ENCODE measurements at places on chromosomes 1 and 21.
A peak's percentile ranks its signal among the peaks of the same experiment; 100 is the strongest.

- DNase-seq, result no peak
These were observed 34.0 kb downstream of the MACF1 start for GRCh38 chr1:39238476-39238875.

DNA sequence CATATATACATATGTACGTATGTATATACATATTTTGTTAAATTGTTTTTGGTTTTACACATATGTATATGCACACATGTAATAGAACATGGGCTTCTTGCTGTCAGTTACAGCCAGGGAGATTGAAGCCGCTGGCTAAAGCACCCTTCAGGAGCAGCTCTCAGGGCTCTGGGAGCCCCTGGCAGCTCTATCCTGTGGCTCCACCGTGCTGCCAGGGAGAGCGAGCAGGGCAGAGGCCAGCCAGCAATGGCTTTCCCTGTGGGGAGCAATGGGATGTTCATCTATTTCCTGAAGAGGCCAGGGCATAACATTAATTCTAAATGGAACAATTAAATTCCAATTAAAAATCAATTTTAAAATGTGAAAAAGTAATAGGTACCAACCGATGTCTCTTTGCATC is 102.9 kb downstream of the PSMG1 start:
- DNase-seq, result no peak

- DNase-seq, result peak; percentile 32
These were observed 26.3 kb upstream of the BCAR3 start for GRCh38 chr1:93707956-93708355.

DNA sequence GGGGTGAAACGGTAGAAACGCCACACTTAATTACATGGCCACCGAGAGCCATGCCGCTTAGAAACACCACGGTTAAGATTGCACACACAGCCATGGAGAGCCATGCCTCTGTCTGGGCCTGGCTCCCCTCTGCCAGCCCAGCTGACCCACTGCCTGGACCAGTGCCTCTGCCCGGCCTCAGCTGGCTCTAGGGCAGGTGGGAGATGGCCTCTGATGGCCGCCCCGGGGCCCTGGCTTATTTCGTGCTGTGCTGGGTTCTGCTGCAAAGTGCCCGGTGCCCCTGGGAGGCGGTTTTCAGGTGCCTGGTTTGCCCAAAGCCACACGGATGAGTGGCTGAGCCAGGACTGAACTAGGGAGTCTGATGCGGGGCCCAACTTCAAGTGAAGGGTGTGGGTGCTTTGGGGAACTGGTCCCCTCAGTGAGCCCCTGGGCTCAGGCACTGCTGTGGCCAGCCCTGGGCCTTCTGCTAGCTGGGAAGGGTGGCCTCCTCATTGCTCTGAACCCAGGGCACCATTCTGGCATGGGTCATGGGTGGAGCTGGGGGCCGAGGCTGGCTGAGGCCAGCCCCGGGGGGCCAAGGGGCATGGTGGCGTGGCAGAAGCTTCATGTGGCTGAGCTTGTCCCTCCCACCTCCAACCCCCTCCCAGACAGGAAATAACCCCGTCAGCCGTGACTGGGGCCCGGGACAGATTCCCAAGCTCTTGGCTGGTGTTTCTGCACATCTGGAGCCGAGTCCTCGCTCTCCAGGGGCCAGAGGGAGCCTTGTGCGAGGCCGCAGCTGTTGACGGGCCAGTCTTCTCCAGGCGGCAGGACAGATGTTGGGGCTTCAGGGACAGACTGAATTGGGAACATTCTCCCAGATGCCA is 1.9 kb upstream of the GPR153 start:
- DNase-seq, result no peak

DNA sequence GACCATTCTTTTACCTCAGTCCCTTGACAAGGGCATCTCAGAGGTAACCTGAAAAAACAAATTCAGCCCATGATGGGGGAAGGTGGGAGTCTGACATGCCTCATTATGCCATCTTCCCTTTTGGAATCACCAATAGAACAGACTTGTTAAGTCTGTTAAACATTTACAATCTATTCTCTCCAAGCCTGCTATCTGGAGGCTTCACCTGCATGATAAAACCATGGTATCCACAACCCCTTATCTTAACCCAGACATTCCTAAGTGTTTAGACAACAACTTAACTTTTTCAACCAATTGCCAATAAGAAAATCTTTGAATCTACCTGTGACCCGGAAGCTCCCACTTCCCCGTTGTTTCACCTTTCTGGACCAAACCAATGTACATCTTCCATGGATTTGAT is 233.0 kb upstream of the CACYBP start:
- DNase-seq, result no peak

DNA sequence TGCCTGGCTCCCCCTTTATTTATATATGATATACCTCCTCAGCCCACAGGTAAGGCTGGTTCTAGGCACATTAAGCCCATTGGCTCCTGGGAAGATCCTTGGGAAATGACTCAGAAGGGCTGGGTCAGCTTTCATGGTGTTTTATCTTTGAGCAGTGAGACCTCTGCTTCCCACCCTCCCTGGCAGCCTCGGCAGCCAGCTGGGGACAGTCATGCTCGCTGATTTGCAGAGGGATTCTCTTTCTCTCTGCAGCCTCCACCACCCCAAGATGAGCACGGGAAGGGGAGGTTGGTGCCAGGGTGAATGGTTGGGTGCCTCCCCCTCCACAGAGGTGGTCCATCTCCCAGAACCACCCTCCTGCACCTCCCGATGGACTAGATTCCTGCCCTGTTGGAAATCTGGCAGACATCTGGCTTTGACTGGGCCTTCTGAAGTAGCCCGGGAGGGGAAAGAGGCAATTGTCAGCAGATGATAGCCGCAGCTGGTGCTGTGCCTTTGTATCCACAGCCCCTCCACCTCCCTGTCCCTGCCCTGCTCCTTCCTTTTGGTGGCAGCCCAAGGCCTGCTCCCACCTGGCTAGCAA is 24.6 kb downstream of the IER5 start:
- DNase-seq, result no peak

DNA sequence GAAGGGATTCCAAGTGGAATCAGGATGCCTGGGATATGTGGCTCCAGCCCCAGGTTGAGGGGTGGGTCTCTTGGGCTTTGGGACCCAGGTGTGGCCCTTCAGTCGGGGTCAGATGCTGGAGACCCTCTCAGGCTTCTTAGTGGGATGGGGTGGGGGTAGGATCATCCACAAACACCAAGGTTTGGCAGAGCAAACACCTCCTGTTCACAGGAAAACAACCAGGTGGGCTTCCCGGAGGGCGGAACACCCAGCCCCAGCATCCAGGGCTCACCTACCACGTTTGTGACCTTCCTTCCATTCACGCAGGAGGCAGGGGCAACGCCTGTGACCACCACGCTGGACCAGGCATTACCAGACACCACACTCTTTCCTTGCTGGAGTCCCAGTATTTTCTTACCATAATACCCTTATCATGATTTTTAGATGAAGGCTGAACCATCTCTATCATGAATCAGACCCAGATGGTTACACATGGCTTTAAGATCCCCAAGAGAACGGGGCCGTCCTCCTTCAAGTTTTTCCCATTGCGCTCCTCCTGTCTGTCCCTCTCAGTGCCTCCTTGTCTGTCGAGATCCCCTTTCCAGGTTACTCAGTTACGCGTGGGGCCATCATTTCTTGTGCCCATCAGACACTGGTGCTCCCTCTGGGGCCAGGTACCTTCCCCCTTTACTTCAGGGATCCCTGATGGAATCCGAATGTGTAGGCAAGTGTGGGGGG is 428.2 kb downstream of the NPHP4 start:
- DNase-seq, result no peak

DNA sequence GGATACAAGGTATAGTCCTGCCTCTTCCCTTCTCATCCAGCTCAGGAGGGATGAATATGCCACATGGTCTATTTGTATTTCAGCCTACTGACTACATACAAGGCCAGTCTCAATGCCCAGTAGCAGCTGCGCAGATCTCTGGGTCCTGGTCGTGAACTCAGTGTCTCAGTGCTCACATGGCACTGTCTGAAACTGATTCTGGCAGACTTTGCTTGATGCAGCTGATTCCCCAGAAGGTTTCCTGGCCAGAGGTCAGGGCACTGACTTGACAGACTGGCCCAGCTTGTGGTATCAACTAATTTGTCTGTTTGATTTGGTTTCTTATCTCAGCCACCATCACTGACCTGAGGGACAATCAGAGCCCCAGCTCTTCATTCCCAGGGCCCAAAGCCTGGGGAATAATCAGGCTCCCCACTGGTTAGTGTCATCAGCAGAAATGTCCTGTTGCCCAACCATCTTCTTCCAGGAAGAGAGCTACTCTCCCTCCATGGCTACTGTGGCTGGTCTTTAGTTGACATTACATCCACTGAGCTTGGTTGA is 7.5 kb upstream of the SPRR4 start:
- no peak for DNase-seq
